ENCODE measurements at places on chromosomes 5 and 9.

DNA sequence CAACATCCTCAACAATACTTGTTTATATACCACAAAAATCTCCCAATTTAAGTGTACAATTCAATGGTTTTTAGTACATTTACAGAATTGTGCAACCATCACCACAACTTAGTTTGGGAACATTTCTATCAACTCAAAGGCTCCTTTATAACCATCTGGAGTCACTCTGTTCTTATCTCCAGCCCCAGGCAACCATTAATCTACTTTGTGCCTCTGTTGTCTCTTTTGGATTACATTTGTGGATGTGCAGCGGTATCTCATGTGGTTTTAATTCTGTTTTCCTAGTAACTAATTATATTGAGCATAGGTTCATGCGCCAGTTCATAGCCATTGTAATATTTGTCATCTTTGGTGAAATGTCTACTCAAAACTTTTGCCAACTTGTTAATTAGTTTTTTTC is 14.4 kb downstream of the ADAMTS19 start:
- no peak for DNase-seq

GRCh38 chr9:130333712-130334062 is 68.1 kb downstream of the HMCN2 start:
- DNase-seq: no peak

DNA sequence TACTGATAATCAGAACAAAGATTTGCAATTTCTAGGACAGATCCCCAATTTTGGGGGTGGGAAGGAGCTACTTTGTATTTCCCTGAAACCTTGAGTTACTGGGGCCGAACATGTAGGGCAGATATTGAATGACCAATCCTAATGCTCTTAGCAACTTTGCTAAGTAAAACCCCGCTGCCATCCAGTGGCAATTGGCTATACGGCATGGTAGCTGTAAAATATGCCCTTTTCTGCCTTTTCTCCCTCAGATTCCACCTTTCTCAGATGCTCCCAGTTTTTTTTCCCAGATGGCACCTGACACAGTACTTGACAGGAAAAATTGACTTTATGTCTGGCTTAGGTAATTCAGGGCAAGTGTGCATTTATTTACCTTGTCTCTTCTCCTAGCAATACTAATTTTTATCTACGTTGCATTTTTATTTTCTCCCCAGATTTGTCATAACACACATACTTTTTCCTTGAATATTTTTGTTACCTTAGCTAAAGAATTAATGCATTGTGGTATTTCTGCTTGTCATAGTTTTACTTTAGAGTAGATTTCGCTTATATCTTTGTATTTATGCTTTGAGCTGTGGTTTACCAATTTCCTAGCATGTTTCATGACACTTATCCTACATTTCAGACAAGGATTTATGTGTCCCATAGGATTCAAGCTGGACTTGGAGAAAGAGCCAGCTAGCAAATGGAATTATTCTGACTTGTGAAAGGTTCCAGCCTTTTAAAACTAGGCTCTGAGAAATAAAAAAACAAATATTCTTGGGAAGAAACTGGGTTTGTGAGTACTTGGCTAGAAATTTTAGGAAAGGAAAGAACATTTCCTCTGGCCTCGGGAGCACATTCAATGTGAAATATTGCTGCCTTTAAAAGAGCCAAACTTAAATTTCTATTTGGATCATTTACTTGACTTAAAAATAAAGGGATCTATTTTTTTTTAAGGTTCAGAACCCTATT is 37.4 kb downstream of the PIK3R1 start:
- peak; percentile 39 for DNase-seq

DNA sequence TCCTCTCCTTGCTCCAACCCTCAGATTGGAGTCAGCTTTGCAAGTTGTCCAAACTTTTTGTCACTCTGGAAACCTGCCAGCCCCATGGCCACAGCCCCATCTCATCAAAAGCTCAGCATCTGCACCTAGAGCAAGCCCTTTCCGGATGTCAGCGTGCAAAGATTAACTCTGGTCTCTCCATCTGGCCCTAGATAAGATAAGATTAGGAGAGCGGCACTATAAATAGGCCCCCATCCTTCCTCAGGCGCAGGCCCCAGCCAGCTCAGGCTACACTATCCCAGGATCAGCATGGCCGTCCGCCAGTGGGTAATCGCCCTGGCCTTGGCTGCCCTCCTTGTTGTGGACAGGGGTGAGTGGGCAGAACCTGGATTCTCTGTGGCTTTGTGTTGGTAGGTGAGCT is at the start of gene SPINK4:
SPINK4 (plus strand) TSS at position 247 of the 400 bp plus-strand sequence; CDS start at position 289, 42 bp downstream.
- no peak for DNase-seq
